ENCODE measurements at places on chromosomes 13 and 19.

- DNase-seq = no peak
Observed at GRCh38 chr13:37364007-37364406, 234.6 kb downstream of the POSTN start.

- DNase-seq = no peak
Observed at GRCh38 chr19:27815985-27816384, 1397.0 kb downstream of the UQCRFS1 start.

DNA sequence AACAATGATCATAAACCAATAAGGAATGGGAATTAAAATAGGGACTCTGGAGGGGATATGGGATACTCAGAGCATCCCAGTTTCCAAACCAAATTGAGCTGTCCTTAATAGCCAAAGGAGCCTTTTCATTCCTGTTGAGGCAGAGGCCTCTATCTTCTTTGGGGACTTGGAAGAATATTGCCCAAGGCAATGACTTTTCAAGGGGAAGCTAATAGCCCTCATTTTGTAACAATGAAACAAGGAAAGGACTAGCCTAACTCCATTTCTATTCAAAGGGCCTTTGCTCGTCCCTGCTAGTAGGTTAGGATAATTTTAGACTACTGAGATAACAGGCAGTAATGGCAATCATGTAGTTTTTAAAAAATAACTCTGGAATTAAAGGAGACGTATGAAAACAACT lies 789.8 kb upstream of the SLITRK5 start:
- DNase-seq = no peak

DNA sequence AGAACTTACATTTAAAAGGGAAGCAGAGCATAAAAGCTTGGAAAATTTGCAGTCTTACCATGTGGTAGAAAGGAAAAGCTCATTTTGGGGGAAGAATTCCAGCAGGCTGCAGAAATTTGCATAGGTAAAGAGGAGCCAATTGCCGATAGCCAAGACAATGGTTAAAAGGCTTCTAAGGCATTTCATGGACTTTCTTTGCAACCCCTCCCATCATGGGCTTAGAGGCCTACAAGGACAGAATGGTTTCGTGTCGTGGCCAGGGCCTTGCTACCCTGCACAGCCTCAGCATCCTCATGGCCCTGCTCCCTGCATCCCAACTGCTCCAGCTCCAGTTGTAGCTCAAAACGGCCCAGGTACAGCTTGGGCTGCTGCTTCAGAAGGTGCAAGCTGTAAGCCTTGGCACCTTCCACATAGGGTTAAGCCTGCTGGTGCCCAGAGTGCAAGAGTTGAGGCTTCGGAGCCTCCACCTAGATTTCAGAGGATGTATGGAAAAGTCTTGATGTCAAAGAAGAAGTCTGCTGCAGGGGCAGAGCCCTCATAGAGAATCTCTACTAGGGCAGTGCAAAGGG lies 420.3 kb downstream of the PCDH17 start:
- no peak for DNase-seq

DNA sequence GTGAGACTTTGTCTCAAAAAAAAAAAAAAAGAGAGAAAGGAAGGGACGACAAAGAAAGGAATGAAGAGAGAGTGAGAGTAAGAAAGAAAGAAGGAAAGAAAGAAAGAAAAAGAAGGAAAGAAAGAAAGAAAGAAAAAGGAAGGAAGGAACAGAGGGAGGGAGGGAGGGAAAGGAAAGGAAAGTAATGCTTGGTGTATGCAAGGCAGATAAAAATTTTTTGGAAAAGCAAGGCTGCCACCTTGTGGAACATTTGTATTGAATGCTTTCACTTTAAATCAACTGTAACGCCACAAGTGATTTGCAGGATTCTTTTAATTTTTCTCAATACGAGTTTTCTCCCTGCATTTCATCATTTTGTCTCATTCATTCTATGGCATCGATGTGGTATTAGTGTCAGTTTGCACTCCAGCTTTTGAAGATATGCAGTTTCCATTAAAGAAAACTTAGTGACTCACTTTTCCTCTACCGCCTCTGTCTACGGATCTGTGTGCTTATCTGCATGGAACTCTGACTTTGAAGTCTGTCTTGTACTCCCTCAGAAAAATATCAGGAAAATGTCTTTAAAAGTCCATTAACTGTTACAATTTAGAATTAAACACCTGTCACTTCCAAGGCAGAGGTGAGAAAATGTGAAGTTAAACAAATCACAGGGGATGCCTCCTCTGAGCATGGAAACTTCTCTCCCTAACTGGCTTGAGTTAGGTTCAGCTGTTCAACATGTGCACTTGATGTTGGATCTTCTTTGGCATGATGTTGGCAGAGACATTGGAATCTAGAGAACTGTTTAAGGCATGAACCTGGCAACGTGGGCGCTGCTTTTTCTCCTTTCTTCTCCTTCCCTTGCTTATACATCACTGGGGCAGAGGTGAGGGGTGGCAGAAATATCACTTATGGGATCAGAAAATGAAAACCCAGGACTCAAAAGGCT lies 20.0 kb upstream of the ZDHHC20 start:
- DNase-seq = peak; percentile 9

- no peak for DNase-seq
Observed at GRCh38 chr19:16921766-16922591, 33.2 kb downstream of the F2RL3 start.

- DNase-seq = no peak
Observed at GRCh38 chr13:20738616-20739015, 35.1 kb downstream of the IL17D start.

DNA sequence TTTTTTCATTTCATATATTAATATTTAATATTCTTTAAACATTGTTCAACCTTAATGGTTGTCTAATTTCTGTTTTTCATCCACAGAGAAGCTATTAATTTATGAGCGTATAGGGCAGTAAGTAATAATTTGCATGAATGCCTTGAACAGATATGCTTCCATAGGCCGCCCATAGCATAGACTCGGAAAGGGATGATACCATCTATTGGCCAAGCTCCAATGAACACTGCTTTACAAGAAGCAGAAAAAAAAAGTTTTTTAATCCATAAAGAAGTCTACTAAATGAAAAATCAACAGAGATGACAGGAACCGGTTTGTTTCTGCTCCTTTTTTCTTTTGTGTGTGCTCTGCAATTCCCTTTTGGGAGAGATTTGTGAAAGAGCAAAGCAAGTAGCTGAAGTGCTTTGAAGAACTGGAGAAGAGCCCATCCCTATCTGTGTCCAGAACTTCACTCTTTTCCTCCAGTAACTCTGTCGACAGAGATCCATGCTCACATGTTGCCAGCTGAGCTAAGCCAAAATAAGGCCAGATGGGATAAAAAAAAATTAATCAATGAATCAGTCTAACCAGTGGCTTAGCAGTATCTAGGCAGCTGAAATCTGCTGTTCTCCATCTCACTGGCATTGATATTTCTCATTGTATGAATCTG lies 215.9 kb upstream of the SOX21 start:
- no peak for DNase-seq

DNA sequence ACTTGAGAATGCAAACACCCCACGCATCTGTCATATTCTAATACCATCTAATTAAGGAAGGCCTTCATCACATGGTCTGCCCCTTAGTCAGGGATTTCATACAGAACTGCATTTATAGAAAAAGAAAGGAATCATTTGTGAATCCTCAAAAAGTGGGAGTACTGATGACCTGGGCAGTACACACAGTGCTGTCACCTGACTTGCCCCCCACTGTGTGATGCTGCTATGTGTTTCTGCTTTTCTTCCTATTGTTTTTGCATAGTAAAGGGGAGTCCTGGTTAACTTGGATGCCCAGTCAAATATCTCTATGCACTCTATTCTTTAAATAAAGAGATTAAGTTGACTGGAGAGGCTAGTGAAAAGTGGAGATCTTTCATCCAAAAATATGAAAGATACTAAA lies 1921.2 kb upstream of the PRR20A start:
- DNase-seq = no peak

DNA sequence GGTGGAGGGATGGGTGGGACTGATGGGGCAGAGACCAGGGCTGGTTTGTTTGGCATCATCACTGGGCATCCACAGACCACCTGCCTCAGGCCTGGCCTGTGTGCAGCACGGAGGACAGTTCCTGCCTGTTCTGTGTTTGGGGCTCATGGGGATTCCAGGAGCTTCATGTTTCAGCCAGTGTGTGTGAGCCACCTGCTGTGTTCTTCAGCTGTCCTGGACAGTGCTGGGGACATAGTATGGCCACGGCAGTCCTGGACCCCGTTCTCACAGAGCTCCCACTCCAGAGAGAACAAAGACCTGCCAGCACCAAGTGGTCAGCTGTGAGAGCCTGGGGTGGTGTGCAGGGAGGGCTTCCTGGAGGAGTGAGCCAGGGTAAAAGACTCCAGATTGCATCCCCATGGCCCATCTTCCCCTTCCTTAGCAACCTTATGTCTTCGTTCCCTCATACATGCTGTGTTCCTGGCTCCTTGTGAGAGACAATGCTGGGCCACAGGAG lies 2.0 kb upstream of the CCDC97 start:
- no peak for DNase-seq

- DNase-seq = peak; percentile 36
Observed at GRCh38 chr13:110015253-110015652, 228.9 kb upstream of the IRS2 start.

DNA sequence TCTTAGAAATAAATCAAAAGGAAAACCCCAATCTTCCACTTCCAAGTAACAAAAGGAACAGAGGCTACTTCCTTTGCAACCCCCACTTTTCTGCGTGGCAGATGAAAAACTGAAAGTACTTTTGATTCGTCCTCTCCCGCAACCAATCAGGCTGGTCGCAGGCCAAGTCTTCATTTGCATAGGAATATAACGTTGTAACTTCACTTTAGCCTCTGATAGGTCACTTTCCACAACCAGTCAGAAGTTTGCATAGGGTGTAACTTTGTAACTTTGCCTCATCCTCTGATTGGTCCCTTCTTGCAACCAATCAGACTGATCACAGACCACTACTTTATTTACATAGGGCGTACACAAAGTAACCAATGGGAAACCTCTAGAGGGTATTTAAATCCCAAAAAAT lies 37.2 kb downstream of the TGDS start:
- no peak for DNase-seq

- DNase-seq = peak; percentile 21
Observed at GRCh38 chr13:113906571-113906970, 42.7 kb upstream of the GAS6 start.

GRCh38 chr13:109254274-109254673 lies 532.1 kb downstream of the IRS2 start:
- no peak for DNase-seq

DNA sequence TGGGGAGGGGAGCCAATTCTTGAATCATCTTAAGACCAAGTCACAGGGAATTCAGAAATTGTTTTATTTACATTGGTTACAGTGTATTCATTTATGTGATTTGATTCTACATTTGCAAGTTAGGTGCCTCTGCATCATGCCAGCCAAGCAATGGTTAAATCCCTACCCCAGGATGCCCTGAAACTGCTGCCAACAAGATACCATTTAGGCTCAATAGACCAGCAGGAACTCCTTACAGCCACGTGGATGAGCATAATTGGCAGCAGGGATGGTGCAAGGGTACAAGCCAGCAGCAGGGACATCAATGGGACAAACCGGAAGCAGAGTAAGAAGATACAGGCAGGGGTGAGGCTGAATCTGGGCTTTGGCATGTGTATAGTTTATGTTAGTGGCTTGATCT lies 72.4 kb upstream of the NBEA start:
- DNase-seq = no peak

GRCh38 chr13:85469320-85469719 lies 329.9 kb downstream of the SLITRK6 start:
- DNase-seq = no peak

- DNase-seq = peak; percentile 61
Observed at GRCh38 chr19:45400192-45400591, 4.7 kb downstream of the PPP1R13L start.
